ENCODE measurements at places on chromosomes 4 and X. TPM values are rescaled to one million over a fixed set of nuclear protein-coding genes. Genes with fewer than 3 reads are reported as not detected.

N4BP2 gene
- 28.1 TPM for polyA plus RNA-seq

ASB9 gene
- not detected for polyA plus RNA-seq

HERC3 gene
- polyA plus RNA-seq = 50.9 TPM

CYSLTR1 gene
- polyA plus RNA-seq = not detected

HSFX4 gene
- polyA plus RNA-seq = not detected

NPNT gene
- 2.6 TPM for polyA plus RNA-seq

CCSER1 gene
- 23.6 TPM for polyA plus RNA-seq

PGAM4 gene
- polyA plus RNA-seq = not detected

All from neural cell (in vitro differentiated cells).